Activated CD8-positive, alpha-beta T cell treated with anti-CD3 and anti-CD28 coated beads, Interleukin-2, amount 10 ng/mL, durations not matched to agents 7 days and 5 days (primary cell): ENCODE measurements at places on chromosomes 5 and 9. TPM values are rescaled to one million over a fixed set of nuclear protein-coding genes. Genes with fewer than 3 reads are reported as not detected.

DNA sequence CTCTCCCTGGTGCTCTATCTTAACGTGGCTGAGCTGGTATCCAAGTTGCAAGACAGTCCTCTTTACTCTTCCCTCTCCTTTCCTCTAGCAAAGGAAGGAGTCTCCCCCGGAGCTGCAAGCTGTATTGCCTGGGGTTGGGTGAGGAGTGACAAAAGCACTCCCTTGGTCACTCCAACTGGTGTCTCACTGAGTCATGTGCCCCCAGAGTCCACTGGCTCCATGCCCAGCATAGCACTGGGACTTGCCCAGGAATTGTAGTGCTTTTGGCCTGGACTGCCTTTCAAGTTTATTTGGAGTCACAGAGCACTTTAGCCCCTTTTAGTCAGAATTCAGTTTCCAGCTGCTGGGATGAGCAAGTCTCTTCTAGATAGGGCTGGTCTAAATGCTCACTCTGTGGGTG is 82.6 kb upstream of the FST start:
- no peak overlapping the region for H3K4me3 ChIP-seq
- no peaks in the 10 kb centered on the region for H3K4me1 ChIP-seq
- H3K27me3 ChIP-seq = peaks cover 3% of the 10 kb centered on the region
- no peaks in the 10 kb centered on the region for H3K36me3 ChIP-seq

- no peak overlapping the region for H3K27ac ChIP-seq
- no peaks in the 10 kb centered on the region for H3K36me3 ChIP-seq
- H3K4me1 ChIP-seq = no peaks in the 10 kb centered on the region
Measured at GRCh38 chr5:125987677-125988255, 435.4 kb upstream of the GRAMD2B start.

DNA sequence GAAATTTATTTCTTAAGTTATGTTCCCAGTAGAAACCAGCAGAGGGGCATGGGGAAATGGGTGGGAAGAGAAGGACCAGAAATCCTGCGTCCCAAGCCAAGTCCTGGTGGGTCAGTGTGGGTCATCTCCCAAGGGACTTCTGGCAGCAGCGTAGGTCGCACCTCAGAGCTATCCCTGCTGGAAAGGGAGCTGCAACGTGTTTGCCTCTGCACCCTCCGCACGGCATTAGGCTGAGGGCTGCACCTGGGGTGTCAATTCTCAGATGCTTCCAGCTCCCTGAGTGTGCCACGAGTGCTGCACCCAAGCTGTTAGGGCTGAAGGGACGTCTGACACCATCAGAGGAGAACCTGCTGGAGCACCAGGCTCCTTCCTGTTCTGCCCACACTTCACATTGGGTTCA is 182.8 kb downstream of the CACNA1B start:
- peaks cover 2% of the 10 kb centered on the region for H3K27me3 ChIP-seq
- H3K4me3 ChIP-seq = no peak overlapping the region
- DNase-seq = no peak
- H3K36me3 ChIP-seq = no peaks in the 10 kb centered on the region
- no peak overlapping the region for H3K27ac ChIP-seq

GRCh38 chr9:36325081-36325828 is 67.0 kb upstream of the GNE start:
- DNase-seq = no peak
- H3K27me3 ChIP-seq = no peaks in the 10 kb centered on the region
- H3K36me3 ChIP-seq = no peaks in the 10 kb centered on the region
- H3K4me3 ChIP-seq = no peak overlapping the region
- peaks cover 2% of the 10 kb centered on the region for H3K4me1 ChIP-seq

- H3K27ac ChIP-seq = no peak overlapping the region
- DNase-seq = no peak
Measured at GRCh38 chr9:73916016-73916673, 581.0 kb upstream of the RORB start.

DNA sequence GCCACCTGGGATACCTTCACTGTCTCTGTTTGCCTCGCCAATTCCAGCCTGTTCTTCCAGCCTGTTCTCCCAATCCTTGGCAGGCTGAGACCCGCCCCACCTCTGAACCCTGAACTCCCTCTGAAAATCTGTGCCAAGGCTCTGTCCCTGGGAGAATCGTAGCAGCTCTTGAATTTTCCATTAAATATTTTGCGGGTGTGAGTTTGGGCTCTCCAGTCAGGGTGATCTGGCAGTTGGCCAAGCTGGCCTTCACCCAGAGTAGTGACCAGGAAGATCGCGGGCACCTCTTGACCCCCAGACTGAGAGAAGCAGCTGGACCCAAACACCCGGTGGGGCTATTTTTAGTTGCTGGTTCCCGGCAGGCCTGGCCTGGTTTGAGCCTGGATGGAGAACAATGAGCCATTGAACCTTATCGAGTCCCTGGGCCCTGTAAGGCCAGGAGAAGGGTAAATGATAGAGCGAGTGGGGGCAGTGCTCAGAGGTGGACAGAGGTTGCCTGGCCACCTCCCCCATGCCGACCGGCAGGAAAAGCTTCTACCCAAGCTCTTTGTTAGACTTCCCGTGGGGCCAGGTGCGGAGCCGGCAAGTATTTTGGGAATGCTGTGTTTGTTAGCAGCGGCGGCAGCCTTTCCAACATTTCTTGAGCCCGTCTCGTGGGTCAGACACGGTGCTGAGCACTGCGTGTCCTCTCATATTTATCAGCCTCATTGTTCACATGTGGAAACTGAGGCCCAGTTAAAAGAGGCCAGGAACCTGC is 146.2 kb downstream of the RGS3 start:
- H3K27me3 ChIP-seq = no peaks in the 10 kb centered on the region
- H3K27ac ChIP-seq = no peak overlapping the region
- H3K36me3 ChIP-seq = no peaks in the 10 kb centered on the region
- no peak for DNase-seq
- no peaks in the 10 kb centered on the region for H3K4me1 ChIP-seq

GRCh38 chr9:4756420-4756819 is 15.4 kb upstream of the AK3 start:
- no peak overlapping the region for H3K4me3 ChIP-seq
- DNase-seq = no peak
- H3K27me3 ChIP-seq = peaks cover 16% of the 10 kb centered on the region
- peaks cover 3% of the 10 kb centered on the region for H3K4me1 ChIP-seq

- peaks cover 61% of the 10 kb centered on the region for H3K36me3 ChIP-seq
- H3K27ac ChIP-seq = peak overlapping the region; percentile 95
- peaks cover 59% of the 10 kb centered on the region for H3K4me1 ChIP-seq
Measured at GRCh38 chr5:156913355-156913718, 49.7 kb downstream of the TIMD4 start.

The SLC46A2 gene
- not detected for total RNA-seq

- H3K27me3 ChIP-seq = no peaks in the 10 kb centered on the region
- no peak for DNase-seq
- no peaks in the 10 kb centered on the region for H3K4me1 ChIP-seq
- no peak overlapping the region for H3K27ac ChIP-seq
Measured at GRCh38 chr9:118209343-118209742, 505.1 kb downstream of the TLR4 start.

- no peaks in the 10 kb centered on the region for H3K27me3 ChIP-seq
- H3K4me3 ChIP-seq = no peak overlapping the region
- DNase-seq = no peak
Measured at GRCh38 chr5:65144136-65144871, 337.4 kb downstream of the ADAMTS6 start.

- peak overlapping the region; percentile 92 for H3K27ac ChIP-seq
- H3K27me3 ChIP-seq = no peaks in the 10 kb centered on the region
- peaks cover 65% of the 10 kb centered on the region for H3K36me3 ChIP-seq
Measured at GRCh38 chr5:150783422-150783928, 4.9 kb downstream of the SMIM3 start.

DNA sequence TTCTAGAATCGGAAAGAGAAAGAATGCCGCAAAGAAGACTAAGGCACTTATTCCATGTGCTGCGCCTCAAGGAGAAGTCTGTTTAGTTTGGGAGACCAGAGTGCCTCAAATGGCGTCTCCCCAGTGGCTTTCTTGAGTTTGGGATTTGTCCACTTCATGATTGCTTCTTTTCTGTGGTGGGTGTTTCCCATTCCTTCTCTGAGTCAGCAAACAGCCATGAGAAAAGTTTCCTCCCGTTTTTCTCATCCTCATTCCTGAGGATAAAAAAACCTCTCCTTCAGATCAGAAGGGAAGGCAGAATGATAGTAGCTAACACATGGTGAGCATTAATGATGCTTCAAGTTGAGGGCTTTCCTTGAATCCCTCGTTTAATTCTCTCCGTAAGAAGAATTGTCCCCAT is 275.9 kb upstream of the WWC1 start:
- no peak overlapping the region for H3K4me3 ChIP-seq
- no peaks in the 10 kb centered on the region for H3K4me1 ChIP-seq
- H3K27ac ChIP-seq = no peak overlapping the region
- no peaks in the 10 kb centered on the region for H3K27me3 ChIP-seq

- H3K27me3 ChIP-seq = peaks cover 2% of the 10 kb centered on the region
- H3K4me1 ChIP-seq = peaks cover 33% of the 10 kb centered on the region
- H3K27ac ChIP-seq = no peak overlapping the region
- no peak overlapping the region for H3K4me3 ChIP-seq
Measured at GRCh38 chr5:95857185-95857945, 34.8 kb upstream of the GLRX start.

GRCh38 chr9:88529496-88529895 is 5.5 kb upstream of the NXNL2 start:
- no peak overlapping the region for H3K27ac ChIP-seq
- peaks cover 9% of the 10 kb centered on the region for H3K4me1 ChIP-seq
- H3K27me3 ChIP-seq = peaks cover 34% of the 10 kb centered on the region
- no peaks in the 10 kb centered on the region for H3K36me3 ChIP-seq
- no peak for DNase-seq
- H3K4me3 ChIP-seq = no peak overlapping the region

GRCh38 chr5:131637694-131638093 is 2.7 kb upstream of the RAPGEF6 start:
- H3K27ac ChIP-seq = no peak overlapping the region
- H3K4me1 ChIP-seq = peaks cover 35% of the 10 kb centered on the region
- H3K36me3 ChIP-seq = peaks cover 15% of the 10 kb centered on the region
- no peak overlapping the region for H3K4me3 ChIP-seq
- no peak for DNase-seq
- no peaks in the 10 kb centered on the region for H3K27me3 ChIP-seq
